ENCODE measurements at places on chromosomes 13 and 19.
A peak's percentile ranks its signal among the peaks of the same experiment; 100 is the strongest.

DNA sequence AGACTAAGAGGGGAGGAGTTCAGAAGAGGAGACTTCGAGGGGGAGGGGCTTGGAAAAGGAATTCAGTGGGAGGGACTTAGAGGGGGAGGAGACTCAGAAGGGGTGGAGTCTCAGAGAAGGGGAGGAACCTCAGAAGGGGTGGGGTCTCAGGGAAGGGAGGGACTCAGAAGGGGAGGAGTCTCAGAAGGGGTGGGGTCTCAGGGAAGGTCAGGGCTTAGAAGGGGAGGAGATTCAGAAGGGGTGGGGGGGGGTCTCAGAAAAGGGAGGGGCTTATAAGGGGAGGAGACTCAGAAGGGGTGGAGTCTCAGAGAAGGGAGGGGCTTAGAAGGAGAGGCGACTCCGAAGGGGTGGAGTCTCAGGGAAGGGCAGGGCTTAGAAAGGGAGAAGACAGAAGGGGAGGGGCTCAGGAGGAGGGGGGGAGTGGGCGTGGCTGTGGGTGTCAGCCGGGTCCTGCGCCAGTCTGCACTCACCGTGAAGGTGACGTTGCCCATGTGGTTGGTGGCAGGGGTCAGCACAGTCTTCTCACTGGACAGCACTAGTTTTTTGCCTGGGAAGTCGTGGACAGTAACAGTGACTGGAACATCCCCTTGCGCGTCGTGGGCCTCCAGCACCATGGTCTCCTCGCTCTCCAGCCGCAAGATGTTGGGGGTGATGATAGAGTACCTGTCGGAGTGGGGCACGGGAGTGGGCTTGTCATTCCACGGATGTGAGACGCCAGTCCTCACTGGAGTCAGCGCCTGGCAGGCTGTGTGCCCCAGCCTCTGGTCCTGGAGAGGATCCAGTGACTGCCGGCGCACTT, 1.5 kb downstream of the C3 start:
- peak; percentile 21 for DNase-seq

DNA sequence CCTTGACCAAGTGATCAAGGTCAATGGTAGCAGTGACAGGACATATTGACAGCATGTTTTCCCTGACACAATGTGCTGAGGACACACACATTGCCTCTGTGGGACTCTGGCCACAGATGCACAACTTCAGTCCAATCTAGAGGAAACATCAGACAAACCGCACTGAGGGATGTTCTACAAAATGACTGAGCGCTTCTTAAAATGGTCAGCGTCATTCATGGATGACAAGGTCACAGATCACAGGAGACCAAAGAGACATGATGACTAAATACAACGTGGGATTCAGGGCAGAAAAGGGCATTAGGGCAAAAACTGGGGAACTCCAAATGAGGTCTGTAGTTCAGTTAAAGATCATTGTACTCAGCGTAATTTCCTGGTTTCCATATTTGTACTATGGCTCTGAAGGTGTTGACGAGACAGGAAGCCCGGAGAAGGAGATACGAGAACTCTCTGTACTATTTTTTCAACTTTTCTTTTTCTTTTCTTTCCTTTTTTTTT, 20.6 kb downstream of the PBX4 start:
- DNase-seq = peak; percentile 64

DNA sequence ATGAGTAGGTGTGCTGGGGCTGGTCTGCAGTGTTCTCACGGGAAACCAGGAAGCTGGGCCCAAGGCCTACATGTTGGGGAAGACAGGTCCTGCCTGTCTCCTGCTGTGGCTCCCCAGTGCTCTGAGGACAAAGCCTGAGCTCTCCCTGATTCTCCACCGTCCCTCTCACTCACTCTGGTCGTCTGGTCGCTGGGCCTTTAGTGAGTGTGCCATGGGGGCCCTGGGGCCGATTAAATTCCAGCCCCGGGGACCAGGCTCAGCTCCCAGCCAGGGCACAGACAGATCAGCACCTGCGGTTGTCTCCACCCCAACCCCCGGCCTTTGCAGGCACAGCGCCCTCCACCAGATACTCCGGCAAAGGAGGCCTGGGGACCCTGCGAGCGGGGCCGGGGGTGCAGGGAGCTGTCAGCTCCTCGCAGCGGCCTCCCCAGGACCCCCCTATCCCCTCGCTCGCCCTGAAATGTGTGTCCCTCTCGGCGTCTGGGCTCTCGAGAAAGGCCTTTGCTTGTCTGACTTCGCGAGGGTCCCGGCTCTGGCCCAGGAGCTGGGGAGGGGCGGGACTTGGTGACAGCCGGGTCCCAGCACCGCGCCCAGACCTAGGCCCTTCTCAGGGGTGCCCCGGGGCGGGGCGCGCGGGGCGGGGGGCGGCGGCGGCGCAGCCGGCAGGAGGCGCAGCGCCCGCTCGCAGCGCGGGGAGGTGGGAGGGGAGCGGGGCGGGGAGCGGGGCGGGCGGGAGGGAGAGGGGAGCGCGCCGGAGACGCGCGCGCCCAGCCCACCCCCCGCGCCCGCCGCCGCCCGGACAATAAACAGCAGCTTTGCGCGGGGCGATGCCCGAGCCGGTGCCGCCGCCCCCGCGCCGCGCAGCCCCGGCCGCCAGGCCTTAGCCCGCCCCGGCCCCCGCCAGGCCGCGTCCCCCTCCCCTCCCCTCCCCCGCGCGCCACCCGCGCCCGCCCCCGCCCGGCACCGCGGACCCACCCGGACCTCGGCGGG, at the start of gene PALM:
Gene PALM, plus strand, starts transcription at position 782 of the 990 bp plus-strand sequence. CDS start 212 bp downstream, outside the sequence.
- DNase-seq = no peak

- no peak for DNase-seq
Observed at GRCh38 chr13:90968166-90968904, 379.2 kb upstream of the MIR17HG start.

DNA sequence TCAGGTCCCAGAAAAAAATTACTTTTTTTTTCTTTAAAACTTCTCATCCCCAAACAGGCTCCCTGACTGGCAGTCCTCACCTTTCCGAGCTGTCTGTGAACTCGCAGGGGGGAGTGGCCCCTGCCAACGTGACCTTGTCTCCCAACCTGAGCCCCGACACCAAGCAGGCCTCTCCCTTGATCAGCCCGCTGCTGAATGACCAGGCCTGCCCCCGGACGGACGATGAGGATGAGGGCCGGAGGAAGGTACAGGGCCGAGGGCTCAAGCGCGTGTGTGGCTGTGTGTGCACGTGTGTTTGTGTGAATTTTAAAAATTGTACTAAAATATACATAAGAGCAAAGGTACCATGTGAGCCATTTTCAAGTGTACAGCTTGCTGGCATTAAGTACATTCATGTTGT, 167.6 kb downstream of the STK24 start:
- no peak for DNase-seq

DNA sequence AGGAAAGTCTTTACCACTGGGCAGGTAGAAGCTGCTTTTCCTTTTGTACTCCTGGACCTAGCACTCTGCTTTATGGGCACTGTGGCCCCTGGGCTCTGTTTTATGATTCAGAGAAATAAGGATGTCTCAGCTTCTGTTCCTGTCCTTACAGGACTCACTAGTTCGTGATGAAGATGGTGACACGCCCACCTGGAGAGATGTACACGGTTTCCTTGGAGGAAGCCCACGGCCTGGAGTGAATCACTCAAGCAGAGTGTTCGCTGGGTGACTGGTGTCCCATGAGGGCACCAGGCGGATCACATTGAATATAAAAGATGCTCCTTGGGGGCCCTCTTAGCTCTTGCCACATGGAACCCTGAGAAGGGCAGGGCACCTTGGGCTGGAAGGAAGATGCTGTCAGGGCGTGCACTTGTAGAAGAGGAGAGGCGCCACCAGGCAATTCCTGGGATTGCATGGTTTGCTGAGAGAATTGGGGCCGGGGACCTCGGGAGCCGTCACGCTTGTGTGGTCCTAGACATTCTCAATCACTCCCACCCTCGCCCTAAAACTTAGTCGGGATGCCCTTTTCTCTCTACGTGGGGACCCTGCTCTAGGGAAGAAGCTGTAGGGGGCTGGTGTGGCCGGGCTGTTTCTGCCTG, 202.6 kb downstream of the TSHZ3 start:
- no peak for DNase-seq

GRCh38 chr19:2782329-2782935, 641 bp downstream of the SGTA start:
- DNase-seq = peak; percentile 12

- no peak for DNase-seq
Observed at GRCh38 chr13:67857581-67858310, 627.6 kb upstream of the PCDH9 start.

GRCh38 chr13:45282994-45283393, 58.0 kb downstream of the TPT1 start:
- no peak for DNase-seq

DNA sequence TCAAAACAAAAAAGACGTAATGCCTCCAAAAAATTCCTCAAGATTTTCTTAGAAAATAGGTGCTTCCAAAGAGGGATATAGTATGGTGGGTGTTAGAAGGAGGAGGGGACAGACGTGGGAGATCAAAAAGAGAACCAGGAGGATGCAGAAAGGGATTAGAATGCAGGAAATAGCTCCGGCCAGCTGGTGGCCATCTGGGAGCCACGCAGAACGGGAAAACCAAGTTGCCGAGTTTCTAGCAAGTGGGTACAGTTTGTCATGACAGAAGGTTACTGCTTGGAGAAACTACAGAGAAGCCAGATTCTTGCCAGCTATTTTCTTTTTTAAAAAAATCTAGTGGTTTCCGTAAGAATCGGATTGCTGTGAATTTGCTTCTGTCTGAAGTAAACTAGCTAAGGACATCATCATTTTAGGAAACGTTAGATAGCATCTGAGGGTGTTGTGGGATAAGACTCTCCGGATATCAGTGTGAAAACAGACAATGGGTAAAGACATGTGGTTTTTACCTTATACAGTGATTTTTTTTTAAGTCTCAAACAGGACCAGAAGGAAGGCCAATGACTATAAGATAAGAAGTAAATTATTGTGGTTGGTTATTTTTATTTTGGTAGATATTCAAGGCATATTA, 104.9 kb downstream of the HSPH1 start:
- no peak for DNase-seq

DNA sequence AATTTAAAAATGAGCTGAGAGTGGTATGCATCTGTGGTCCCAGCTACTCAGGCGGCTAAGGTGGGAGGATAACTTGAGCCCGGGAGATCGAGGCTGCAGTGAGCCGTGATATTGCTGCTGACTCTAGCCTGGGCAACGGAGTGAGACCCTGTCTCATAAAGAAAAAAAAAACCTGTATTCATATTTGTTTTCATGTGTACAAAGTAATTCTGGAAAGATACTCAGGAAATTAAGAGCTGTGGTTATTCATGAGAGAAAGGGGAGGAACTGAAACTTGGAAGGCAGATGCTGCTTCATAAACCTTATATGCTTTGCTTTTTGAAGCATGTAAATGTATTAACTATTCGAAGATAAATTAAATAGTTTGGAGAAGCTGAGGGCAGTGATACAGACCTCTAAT, 8.8 kb upstream of the RLN3 start:
- no peak for DNase-seq

GRCh38 chr19:32232449-32232848, 113.0 kb upstream of the ZNF507 start:
- DNase-seq = no peak
